NCI-H1930 (cell line): ENCODE measurements at places on chromosomes 1 and 21.

- DNase-seq = no peak
Measured at GRCh38 chr1:17212487-17213121, 7.7 kb downstream of the PADI1 start.

- DNase-seq = no peak
Measured at GRCh38 chr1:66069976-66070876, 277.5 kb downstream of the PDE4B start.

DNA sequence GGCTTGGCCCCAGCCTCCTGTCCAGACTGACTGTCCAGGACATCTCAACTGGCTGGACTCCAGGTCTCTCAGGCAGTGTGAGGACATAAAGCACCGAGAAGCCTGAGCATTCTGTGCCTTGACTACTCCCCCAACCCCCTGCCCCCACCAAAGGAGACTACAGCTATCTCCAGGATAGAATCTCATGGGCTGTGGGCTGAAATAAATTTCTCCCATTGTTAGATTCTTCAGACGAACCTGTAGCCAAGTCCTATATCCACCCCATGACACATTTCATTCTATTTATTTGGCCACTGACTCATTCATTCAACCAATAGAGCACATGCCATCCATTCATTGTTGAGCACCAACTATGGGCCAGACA lies 11.4 kb downstream of the VWA5B1 start:
- no peak for DNase-seq

GRCh38 chr1:153505576-153505975 lies 30.2 kb downstream of the S100A6 start:
- no peak for DNase-seq

DNA sequence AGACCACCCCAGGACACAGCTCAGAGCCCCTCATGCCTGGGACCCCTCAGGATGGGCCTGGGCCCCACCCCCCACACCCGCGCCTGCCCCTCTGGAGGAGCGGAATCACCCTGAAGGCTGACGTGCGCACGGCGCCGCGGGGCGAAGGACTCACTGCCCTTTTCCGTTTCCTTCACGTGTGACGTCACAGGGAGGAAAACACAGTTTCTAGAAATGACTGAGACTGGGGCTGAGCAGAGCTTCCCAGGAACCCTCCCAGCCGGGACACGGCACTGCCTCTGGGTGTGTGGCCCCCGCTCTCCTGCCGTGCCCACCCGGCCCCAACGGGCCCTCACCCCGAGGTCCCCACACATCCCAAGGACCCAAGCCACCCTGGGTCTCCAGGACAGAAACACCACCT lies 5.4 kb upstream of the TNFRSF4 start:
- no peak for DNase-seq

DNA sequence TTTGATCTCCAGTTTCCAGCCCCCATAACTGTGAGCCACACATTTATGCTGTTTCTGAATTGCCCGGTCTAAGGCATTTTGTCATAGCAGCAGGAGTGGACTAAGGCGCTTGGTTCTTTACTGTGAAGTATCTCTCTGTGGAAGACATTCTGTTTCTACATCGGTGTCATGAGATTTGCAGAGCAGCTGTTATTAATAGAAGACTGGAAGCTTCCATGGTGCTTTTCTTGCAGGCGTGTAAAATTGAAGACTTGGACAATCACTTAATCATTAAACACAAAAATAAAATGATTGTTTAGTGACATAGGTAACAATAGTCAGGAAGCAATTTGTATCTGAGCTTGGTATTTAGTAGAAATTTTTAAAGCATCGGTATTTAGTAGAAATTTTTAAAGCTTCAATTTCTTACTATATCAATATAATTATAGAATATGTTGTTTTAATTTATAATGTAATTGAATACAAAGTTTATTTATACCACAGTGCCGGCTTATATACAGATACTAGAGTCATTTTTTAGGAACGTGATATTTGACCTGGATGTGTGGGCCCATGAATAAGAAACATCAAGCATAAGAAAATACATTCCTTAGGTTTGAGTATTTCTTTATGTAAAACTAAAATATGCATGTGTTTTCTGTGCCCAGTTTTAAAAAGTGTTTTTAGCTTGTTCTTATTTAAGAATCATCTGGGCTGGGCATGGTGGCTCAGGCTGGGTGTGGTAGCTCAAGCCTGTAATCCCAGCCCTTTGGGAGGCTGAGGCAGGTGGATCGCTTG lies 60.6 kb upstream of the COL6A1 start:
- no peak for DNase-seq

- no peak for DNase-seq
Measured at GRCh38 chr1:91582431-91582921, 81.8 kb downstream of the CDC7 start.

GRCh38 chr1:110464340-110464739 lies 13.4 kb downstream of the PROK1 start:
- no peak for DNase-seq

DNA sequence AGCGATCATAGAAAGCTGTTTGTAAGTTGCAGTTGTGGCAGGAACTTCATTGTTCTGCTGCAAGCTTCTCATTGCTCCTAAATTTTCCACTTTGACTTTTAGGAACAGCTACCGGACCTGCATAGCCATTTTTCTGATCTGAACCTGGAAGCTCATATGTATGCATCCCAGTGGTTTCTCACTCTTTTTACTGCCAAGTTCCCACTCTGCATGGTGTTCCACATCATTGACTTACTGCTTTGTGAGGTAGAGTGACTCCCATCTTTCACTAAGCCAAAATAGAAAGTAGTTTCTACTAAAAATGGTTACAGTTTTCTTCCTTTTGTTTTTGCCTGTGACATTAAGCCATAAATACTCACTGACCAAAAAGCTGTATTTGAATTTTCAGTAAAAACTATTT lies 254.2 kb downstream of the GPR52 start:
- no peak for DNase-seq

GRCh38 chr1:41377397-41377796 lies 16.2 kb downstream of the FOXO6 start:
- no peak for DNase-seq

GRCh38 chr1:218537122-218537913 lies 192.2 kb downstream of the TGFB2 start:
- no peak for DNase-seq

GRCh38 chr1:167095368-167095767 lies 1.5 kb downstream of the STYXL2 start:
- DNase-seq = no peak

DNA sequence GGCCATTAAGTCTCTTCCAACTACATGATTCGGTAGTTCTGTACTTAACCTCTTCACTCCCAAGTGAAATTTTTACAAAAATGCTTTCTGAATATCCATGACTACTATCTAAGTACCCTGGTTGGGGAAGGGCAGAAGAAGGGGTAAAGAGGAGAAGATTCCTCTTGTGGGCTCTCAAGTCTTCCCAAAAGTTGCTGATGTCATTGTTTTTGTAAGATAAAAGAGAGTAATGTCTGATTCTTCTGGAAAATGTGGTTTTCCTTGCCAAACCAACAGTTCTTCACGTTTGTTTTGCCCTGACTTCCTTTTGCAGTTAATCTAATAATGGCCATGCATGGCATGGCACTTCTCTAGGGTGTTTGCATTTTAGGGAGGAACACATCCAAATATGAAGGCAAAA lies 34.7 kb upstream of the AK4 start:
- no peak for DNase-seq

GRCh38 chr1:61427510-61427909 lies 297.4 kb downstream of the TM2D1 start:
- DNase-seq = no peak

DNA sequence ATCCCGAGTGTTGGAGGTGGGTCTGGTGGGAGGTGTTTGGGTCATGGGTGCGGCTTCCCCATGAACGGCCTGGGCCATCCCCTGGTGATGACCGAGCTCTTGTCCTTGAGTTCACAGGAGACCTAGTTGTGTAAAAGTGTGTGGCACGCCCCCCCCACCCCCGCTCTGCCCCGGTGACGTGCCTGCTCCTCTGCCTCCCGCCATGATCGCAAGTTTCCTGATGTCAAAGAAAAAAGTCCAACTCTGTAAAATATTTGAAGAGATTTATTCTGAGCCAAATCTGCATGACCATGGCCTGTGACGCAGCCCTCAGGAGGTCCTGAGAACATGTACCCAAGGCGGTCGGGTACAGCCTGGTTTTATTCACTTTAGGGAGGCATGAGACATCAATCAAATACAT lies 125.1 kb upstream of the COL6A1 start:
- no peak for DNase-seq

- DNase-seq = no peak
Measured at GRCh38 chr1:181513786-181514297, 30.5 kb downstream of the CACNA1E start.

GRCh38 chr21:42160111-42160721 lies 58.7 kb upstream of the ABCG1 start:
- DNase-seq = no peak

- DNase-seq = peak; percentile 58
Measured at GRCh38 chr1:169348383-169349036, 19.1 kb downstream of the NME7 start.

GRCh38 chr1:15043934-15044333 lies 109.6 kb upstream of the TMEM51 start:
- no peak for DNase-seq

GRCh38 chr1:36211841-36212240 lies 12.4 kb upstream of the THRAP3 start:
- DNase-seq = no peak

DNA sequence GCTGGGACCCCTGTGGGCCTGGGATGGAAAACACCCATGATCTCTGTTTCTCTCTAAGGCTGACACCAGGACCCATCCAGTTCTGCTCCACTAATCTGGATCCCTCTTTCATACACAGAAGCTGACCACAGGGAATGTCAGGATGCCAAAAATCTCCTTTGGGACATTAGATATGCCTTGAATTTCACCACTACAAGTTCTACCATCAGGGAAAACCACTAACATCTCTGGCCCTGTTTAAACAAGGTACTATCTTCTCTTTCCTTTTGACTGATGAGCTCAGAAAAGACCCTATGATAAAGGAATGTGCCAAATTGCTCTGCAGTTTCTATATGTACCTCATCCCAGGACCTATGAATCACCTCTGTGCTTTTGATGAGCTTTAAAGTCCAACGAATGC lies 10.2 kb upstream of the PLXNA2 start:
- DNase-seq = no peak

DNA sequence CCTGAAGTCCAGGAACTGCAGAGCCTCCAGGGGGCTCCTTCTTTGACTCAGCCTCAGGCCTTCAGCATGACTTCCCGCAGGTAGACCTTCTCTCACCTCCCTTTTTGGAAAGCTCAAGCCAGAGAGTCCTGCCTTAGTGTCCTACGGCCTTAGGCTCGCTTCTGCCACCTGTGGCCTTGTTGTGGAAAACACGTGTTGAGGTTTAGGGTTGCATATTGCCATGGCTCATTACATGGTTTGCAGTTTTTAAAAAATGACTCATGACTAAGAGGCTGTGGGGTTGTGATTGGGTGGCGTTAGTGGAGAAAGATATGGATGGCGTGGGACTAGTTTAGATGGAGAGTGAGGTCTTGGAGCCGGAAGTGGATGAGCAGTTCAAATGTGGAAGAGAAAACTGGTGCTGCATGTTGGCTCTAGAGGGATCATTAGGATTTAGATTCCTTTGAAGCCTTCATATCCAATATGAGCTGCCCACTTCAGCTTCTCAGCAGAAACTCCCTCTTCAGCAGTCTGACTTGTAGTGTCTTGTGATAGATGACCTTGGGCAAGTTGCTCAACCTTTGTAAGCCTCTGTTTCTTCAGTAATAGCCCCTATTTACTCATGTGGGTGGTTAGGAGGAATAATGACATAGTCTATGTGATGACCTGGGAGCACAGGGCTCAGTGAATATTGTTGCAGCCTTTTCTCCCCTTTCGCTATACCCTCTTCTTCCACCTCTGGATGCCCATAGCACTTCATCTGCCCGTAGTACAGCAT lies 6.5 kb upstream of the FGGY start:
- no peak for DNase-seq

DNA sequence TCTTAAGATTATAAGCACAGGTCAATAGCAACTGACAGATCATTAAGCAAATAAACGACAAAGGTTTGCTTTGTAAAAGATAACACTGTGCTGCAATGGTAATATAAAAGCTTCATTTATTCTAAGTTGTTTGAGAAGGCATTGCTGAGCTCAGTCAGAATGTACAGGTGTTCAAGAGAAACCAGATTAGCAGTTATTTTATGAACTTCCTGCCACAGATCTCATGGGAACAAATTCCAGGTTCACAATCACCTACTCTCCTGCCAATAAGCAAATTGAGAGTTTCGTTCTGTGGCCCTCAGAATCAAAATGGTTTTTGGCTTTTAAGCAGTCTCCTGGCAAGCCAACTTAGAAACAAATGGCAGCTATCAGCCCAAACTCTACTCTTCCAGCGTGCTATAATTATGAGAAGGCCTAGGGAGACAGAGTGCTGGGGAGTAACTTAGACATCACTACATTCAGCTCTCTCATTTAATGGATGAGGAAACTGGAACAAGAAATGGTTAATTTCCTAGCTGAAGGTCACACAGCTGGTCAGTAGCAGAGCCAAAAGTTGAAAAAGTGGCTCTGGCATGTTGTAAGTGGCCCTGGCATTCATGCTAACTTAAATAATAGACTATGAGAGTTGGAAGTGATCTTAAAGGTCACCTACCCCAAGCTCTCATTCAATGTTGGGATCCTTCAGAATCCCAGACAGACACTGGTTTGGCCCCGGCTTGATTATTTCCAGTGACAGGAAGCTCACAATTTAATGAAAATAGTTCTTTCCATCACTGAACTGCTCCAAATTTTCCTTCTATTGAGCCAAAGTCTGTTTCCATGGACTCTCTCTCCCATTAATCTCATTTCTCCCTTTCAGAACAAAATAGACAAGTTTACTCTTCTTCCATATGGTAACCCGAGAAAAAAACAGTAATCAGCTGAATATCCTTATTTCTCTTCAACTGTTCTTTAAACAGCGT lies 82.6 kb upstream of the EDEM3 start:
- no peak for DNase-seq

DNA sequence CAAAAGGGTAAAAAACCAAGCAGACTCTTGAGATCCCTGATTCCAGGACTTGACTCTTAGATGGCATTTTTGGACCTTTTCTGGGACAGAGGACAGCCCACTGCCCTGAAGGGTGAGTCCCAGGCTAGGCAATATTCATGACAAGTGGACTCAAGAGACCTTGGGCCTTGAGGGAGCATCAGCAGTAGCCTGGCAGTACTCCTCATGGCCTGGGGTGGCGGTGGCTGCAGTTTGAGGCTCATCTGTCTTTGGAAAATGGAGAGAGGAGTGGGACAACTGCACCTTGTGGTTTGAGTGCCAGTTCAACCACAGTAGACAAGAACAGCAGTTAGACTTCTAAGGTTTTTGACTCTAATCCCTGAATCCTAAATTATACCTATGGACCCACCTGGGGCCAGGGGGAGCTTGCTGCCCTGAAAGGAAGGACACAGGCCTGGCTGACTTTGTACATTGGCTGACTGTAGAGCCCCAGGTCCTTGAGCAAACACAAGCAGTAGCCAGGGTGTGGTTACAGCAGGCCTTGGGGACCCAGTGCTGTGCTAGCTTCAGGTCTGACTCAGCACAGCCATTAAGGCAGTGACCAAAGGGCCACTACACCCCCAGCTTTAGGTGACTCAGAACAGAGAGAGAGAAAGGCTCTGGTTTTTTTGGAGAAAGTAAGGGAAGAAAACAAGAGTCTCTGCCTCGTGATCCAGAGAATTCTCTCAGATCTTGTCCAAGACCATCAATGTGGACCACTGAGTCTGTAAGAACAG lies 1023.2 kb downstream of the KCNT2 start:
- no peak for DNase-seq

- DNase-seq = no peak
Measured at GRCh38 chr1:76230842-76231281, 156.3 kb downstream of the ST6GALNAC3 start.
